Ureter (tissue), 1 donor: ENCODE measurements at places on chromosomes 6 and 20. TPM values are rescaled to one million over a fixed set of nuclear protein-coding genes. Genes with fewer than 3 reads are reported as not detected.

IL17F gene
- total RNA-seq: not detected

VSX1 gene
- not detected for total RNA-seq

MYL9 gene
- total RNA-seq: 1,028 TPM

MAP7 gene
- total RNA-seq: 37.0 TPM

LY6G6C gene
- not detected for total RNA-seq

IDH3B gene
- total RNA-seq: 79.8 TPM

MLN gene
- not detected for total RNA-seq

METTL24 gene
- 8.1 TPM for total RNA-seq

NKAPL gene
- 1.4 TPM for total RNA-seq

DPPA5 gene
- not detected for total RNA-seq
